ENCODE measurements at places on chromosomes 6 and 20. TPM values are rescaled to one million over a fixed set of nuclear protein-coding genes. Genes with fewer than 3 reads are reported as not detected.

FILIP1 gene
- not detected for total RNA-seq

CRISP2 gene
- not detected for total RNA-seq

BTNL2 gene
- not detected for total RNA-seq

RBCK1 gene
- total RNA-seq, result 106 TPM

KCNG1 gene
- total RNA-seq, result 17.9 TPM

AGER gene
- total RNA-seq, result 0.98 TPM

SLC35A1 gene
- total RNA-seq, result 23.9 TPM
